ENCODE measurements at places on chromosomes 2 and 18. TPM values are rescaled to one million over a fixed set of nuclear protein-coding genes. Genes with fewer than 3 reads are reported as not detected.

DNA sequence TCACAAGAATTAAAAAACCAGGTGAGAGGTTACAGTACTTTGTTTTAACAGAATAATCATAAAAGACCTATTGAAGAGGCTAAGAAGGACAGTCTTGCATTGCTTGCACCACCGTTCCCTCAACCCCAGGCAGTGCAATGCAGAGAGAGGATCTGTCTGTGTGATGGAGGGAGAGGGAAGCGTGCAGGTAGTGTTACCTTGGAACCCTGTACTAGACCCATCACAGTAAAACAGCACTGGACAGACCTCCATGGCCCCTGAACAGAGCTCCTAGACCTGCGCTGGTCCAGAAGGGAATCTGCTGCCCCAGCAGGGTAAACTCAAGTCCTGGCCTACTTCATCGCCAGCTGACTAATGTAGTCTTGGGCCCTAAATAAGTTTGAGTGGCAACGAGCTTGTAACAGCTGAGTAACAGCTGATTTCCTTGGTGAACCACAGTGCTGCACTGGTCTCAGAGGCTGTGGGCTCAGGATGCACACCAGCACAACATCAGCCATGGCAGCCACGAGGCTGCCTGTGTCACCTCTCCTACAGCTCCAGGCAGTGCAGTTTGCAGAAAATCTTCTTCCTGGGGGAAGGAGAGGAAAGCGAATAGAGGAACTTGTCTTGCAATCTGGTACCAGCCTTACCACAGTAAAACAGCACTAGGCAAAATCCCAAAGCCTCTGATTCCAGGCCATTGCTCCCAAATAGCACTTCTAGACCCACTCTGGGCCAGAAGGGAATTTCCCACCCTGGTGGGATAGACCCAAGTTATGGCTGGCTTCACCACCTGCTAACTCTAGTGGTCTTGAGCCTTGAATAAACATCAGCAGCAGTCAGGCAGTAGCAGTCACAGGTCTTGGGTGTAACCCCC is 417.2 kb downstream of the CDH7 start:
- no peak for DNase-seq

SCG2 gene
- 0.27 TPM for total RNA-seq

GRCh38 chr2:219155054-219155644 is 5.5 kb downstream of the NHEJ1 start:
- DNase-seq: peak; percentile 74

- DNase-seq: peak; percentile 18
Observed at GRCh38 chr2:1744446-1745170, at the start of gene PXDN. TSS of gene PXDN (minus strand) at chr2:1744515. CDS start at chr2:1744455, 60 bp downstream.

- DNase-seq: no peak
Observed at GRCh38 chr2:68336192-68336591, 16.4 kb upstream of the CNRIP1 start.

IL18RAP gene
- 1.4 TPM for total RNA-seq

DNA sequence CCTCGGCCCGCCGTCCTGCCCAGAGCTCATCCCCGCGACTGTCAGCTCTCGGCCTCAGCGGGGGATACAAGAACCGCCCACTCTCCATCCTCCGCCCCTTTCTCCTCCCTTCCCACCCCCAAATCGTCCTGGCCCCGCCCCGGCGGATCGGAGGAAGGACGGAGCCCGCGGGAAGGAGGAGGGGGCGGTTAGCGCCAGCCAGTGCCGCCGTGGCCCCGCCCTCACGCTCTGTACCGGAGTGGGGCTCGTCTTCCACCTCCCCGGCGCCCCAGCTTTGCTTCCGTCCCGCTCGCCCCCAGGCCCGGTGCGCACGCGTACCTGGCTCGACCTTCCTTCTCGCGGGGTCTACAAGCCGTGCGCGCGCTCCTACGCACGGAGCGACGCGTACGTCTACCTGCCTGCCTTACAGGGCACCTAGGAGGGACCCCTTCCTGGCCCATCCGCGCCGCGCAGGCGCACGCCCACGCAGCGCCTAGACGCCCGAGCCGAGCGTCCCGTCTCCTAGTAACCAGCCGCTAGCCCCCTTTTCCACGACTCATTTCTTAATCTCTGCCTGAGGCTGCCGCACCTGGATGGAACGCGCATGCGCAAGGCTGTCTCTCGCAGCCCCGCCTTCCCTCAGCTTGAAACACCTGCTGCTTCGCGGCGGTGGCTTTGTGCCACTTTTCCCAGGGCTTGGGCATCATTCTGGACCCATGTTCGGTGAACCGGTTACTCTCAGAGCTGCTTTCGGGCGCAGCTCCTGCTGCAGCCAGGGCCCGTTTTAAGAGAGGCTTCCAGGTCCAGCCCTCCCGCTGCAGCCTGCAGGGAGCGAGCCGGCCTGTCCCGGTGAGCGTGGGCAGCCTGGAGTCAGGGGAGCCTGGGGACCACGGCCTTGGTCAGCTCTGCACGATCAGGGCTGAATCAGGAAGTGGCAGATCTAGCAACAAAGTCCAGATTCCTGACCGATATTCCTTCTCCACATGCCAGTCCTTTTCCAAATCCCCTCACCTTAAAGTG is at the start of gene C2orf15:
Gene C2orf15 (plus strand): TSS at position 598 of the 999 bp plus-strand sequence. CDS start 8,852 bp downstream, outside the sequence.
- DNase-seq: peak; percentile 98

ALK gene
- not detected for total RNA-seq

DNA sequence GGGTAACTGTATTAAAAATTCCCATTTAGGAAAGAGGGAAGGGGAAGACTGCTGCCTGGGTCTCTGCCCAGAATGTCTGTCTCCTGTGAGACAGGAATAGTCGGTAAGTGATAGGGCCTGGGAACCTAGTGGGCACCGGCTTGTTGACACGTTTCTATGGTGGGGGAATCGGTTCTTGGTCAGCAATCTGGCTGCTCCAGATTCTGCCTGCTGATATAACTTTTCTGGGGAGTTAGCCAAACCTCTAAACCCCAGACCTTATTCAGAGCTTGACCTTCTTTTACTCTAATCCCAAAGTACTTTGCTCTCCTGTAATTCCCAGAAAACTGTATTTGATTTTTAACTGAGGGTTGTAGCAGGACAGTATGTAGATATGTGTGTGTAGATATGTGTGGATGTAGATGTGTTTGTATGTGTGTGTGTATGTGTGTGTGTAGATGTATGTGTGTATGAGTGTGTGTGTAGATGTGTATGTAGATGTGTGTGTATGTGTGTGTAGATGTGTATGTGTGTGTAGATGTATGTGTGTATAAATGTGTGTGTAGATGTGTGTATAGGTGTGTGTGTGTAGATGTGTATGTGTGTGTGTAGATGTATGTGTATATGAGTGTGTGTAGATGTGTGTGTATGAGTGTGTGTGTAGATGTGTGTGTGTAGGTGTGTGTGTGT is 61.8 kb upstream of the TXNDC2 start:
- no peak for DNase-seq

DNA sequence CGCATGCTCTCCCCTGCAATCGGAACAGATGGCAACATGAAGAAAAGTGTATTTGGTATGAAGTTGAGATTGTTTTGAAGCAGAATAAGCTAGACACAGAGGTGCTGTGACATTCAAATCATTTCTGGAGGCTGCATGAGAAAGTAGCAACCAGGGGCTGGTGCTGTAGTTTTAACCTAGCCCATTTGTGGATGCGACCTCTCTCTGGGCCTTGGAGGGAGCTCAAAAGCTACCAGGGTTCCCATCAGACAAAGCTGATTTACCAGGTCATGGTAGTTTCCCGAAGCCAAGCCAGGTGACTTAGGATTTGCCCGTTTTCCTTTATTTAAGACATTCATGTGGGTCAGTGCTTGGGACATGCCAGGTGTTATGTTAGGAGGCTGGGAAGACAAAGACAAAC is 77.5 kb downstream of the CIB4 start:
- DNase-seq: no peak

- no peak for DNase-seq
Observed at GRCh38 chr2:188466761-188467160, 175.1 kb downstream of the GULP1 start.

APOB gene
- total RNA-seq: not detected

DNA sequence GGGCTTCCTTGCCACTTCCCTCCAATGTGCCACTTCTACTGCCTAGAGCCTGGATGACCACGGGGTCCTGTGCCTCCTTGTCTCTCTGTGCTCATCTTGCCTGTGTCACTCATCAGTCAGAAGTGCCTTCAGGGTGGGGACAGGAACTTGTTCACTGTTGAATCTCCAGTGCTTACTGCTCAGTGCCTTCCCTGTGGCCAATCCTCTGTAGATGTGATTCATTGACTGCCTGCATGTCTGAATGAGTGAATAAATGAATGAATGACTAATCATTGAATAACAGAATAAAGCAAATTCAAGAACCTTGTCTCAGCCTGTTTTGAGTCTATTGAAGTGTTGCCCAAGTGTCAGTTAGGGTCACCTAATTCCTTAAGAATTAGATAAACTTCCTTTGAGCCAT is 42.3 kb upstream of the FAM136A start:
- DNase-seq: no peak

DNA sequence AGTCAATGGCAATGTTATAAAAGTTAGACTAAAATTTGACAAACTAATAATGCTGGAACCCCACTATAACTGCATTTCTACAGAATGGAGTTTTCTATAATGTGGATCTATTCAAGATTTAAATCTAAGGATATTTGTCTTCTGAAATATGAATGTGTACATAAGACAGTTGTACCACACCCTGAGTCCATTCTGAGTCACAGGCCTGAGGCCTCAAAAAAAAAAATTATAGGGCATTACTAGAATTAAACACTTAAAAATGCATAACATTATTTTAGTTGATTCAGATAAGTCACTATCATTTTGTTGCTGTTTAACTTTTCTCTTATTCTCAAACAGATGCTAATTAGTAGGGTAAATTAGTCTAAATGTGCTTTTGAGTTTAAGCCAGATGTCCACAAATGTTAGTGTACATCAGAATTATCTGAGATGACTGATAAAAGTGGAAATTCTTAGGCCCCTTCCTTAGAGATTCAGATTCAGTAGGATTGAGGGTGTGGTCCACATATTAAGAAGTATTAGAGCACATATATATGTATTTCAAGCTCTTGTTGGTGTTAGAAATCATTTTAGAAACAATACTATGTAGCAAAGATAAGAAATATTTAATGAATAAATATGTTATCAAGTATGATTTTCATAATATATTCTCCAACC is 42.4 kb upstream of the COL5A2 start:
- DNase-seq: no peak

DNA sequence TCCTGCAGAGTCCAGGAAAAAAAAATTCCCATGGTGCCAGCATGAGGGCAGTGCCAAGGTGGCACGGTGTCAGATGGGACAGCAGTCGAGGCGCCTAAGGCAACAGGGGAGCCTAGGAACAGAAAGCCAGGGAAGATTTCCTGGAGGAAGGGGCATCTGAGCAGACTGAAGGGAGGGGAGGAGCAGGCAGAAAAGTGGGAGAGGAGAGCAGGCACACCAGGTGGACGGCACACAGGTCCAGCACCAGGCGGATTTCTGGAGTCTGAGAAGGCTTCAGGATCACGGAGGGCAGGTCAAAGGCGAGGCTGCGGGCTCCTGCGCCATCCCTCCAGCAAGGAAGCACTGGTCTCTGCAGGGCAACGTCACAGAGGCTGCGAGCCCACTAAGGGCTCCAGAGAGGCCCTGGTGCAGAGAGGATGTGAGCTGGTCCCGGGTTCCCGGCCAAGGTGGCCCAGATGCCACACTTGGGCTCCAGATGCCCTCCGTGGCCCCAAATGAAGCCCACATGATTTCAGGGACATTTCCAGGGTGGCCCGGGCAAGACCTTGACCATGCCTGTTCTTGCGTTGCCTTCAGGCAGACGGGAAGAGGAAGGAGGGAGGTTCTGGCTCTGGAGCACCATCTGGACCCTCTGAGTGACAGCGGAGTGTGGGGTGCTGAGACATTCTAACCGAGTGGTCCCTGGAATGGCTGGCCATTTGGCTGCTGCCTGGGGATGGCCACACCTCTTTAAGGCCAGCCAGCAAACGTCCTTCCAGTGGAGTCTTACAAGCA is 4.1 kb downstream of the HS6ST1 start:
- peak; percentile 14 for DNase-seq

- no peak for DNase-seq
Observed at GRCh38 chr2:29189052-29189451, 73.8 kb downstream of the CLIP4 start.

LAMA1 gene
- not detected for total RNA-seq

DNA sequence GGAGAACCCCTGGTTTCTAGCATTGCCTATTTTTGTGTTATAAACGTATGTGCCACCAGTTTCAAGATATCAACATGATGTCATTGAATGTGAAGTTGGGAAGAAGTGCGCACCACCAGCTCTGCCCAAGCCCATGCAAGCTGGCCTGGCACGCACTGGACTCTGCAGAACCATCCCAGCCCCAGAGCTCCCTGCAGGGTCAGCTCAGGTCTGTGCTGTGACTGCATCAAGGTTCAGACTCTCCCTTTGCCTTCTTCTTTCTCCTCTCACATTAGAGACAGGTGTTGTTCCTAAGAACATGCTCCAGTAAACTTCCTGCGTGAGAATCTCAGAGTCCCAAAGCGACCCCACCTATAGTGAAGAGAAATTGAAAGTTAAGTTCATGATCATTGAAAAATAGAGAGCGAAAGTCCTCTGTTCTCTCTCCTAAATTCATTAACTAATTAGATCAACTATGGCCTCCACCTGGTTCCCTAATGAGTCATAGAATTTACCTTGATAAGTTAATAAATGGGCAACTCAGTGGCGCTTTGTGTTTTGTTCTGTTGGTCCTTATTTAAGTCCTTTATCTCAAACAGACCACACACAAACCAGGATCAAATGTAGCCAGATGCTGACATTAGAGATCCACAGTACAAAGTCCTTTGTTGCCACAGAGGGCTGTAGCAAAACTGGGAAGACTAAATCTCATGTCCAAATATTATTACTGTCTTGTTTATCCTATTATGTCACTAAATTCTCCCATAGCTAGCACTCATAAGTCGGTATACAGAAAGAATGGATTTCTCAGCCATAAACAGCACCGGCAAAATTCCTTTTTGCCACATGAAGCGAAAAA is 432.3 kb downstream of the STK39 start:
- DNase-seq: no peak

GRCh38 chr2:27925766-27926472 is 35.4 kb downstream of the BABAM2 start:
- DNase-seq: no peak

- DNase-seq: no peak
Observed at GRCh38 chr18:985212-985661, 80.6 kb downstream of the ADCYAP1 start.

COLEC12 gene
- not detected for total RNA-seq

GRCh38 chr18:59249199-59249774 is 24.0 kb downstream of the RAX start:
- DNase-seq: peak; percentile 45

NOL4 gene
- total RNA-seq: not detected

GRCh38 chr2:38765149-38765548 is 12.9 kb upstream of the GEMIN6 start:
- DNase-seq: no peak

- DNase-seq: no peak
Observed at GRCh38 chr18:21912339-21913239, 172.0 kb downstream of the MIB1 start.

GRCh38 chr18:12393998-12394397 is 13.7 kb upstream of the PRELID3A start:
- no peak for DNase-seq

DNA sequence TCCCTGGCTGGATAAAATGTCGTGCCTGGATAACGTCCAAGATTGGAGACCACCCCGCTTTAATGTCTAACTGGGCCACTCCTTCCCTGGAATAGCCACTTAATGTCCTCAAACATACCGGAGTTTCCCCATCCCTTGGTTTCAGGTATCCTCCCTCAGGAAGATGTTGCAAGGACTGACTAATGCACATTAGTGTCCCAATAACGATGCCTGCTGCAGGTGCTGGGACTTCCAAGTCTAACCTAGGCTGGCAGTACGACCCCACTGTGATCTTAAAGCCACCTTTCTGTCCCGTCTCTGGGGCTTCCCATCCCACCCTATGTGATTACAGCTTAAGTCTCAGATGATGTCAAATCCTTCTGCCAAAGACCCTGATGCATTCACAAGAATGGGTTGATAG is 1.1 kb upstream of the ATP6V1C2 start:
- no peak for DNase-seq

GRCh38 chr2:126900646-126901319 is 2.1 kb downstream of the TEX51 start:
- DNase-seq: no peak
